COR-L47 (cell line): ENCODE measurements at places on chromosomes 13 and 19.

DNA sequence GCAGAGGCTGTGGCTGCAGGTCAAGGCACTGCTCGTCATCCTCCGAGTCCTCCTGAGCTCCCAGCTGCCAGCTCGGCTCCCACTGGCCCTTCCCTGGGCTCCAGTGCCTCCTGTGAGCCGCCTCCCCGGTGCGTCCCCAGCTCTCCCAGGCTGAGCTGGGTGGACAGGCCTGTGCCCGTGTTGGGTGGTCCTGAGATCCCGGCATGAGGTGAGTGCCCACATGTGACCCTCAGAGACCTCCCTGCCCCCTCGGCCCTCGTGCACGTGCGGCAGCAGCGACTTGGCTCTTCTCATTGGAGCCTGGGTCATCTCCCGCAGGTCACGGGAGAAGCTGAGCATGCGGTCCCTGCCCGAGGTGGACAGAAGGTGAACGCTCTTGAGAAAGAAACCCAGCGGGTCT lies 15.4 kb downstream of the ADAT3 start:
- no peak for DNase-seq

- no peak for DNase-seq
These were observed 9.8 kb upstream of the CPB2 start for GRCh38 chr13:46114613-46115012.

DNA sequence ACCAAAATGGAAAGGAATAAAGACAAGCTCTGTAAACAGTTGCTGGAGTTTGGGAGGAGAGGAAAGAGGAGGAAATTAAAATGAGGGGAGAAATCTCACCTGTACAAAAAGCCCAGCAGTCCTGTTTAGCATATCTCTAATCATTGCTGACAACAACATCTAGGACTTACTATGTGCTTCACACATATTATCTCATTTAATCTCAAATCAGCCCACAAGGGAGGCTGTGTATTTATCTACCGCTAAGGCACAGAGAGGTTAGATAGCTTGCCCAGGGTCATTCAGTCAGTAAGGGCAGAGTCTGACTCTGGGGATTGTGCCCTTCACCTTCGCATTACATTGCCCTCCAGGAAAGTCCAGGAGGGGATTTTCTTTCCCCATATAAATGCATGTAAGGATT lies 233.3 kb downstream of the DLEU7 start:
- DNase-seq: no peak

DNA sequence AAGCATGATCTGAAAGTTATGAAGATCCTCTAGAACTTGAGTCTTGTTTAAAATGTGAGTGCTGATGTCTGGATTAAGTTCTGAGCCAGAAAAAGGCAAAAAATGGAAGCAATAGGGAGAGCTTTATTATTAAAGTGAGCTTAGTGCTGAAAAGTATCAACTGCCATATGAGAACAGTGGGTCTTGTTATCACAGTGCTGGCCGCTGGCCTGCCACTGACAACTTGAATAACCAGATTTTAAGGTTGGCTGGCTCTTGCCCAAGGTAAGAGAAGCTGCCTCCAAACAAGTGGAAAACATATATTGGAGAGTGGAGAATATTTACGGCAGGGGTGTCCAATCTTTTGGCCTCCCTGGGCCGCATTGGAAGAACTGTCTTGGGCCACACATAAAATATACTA lies 33.9 kb downstream of the NUFIP1 start:
- no peak for DNase-seq

GRCh38 chr13:99722931-99723330 lies 221.7 kb downstream of the TM9SF2 start:
- no peak for DNase-seq

- no peak for DNase-seq
These were observed 143.2 kb downstream of the POU4F1 start for GRCh38 chr13:78460176-78460575.

- DNase-seq: no peak
These were observed 107.7 kb upstream of the UQCRFS1 start for GRCh38 chr19:29320618-29321017.
